NCI-H1092 (cell line): ENCODE measurements at places on chromosomes 3 and 15.

- DNase-seq, result no peak
These were observed 856.1 kb downstream of the SI start for GRCh38 chr3:164222197-164222596.

- DNase-seq, result no peak
These were observed 64.4 kb upstream of the PPARG start for GRCh38 chr3:12224181-12225147.

- DNase-seq, result no peak
These were observed 58.5 kb upstream of the FAM174B start for GRCh38 chr15:92714077-92714476.

DNA sequence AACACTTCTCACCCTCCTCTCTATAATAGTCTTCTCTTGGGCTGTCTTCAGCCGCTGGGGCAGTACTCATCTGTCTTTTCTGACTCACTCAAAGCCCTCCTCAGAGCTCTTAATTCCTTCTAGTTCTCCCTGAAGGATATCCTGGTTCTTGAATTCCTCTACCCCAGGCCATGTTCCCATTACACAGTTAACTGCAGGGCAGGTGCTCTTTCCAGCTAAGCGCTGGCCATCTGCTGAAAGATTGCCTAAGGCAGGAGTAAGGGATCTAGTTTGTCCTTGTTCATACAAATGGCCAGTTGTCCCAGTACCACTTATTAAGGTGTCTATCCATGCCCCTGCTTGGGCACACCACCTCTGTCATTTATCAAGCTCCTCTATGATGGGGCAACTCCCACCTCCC is 10.2 kb upstream of the SPG11 start:
- DNase-seq, result no peak

DNA sequence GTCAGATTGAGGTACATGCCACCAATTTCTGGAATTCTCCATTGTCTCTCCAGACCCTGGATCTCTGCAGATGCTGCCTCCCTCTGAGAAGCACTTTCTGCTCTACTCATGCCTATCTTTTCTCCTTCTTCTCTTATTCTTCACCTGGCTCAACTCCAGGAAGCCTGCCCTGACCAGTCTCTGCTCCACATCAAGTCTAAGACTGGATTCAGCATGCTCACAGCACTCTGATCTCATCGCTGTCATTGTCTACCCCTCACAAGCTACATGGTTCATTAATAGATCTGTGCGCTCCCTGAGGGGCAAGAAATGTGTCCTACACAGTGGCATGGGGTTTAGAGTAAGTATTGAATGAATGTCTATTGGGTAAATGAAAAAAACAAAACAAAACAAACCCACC is 38.7 kb downstream of the CCR4 start:
- no peak for DNase-seq

- DNase-seq, result no peak
These were observed 81.9 kb downstream of the EBLN2 start for GRCh38 chr3:73143401-73143800.

GRCh38 chr15:67784090-67784781 is 41.1 kb upstream of the SKOR1 start:
- DNase-seq, result no peak

DNA sequence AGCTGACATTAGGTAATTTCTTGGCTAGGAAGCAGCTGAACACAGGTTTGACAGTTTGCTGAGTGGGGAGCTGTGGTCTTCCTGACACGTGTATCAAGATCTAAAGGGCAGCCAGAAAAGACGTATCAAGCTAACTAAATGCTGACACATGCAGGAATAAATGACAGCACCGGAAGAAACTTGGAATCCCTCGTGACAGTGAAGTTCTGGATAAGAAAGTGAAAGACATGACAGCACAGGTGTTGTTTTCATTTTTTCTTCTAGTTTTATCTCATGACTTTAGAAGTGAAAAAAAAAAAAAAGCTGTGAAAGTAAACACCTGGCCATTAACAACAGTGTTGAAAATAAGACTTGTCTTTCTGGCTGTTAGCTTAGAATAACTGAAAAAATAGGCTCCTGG is 48.7 kb downstream of the FGF7 start:
- no peak for DNase-seq

DNA sequence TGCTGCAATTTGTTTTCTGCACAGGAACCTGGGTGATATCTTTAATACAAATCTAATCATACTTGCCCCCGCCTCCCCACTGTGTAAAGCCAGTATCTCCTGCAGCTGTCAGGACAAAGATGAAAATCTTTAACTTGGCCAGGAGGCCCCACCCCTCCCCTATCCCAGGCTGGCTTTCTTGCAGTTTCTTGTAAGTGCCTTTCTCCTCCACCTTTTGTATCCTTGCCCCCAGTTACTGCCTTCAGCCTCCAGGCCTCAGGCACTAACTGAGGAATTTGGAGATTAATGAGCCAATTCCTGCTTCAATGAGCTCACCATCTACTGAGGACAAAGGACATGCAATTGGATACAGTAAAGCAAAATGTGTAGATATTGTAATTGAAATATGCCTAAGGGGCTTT is 6.5 kb downstream of the GCSAM start:
- no peak for DNase-seq

DNA sequence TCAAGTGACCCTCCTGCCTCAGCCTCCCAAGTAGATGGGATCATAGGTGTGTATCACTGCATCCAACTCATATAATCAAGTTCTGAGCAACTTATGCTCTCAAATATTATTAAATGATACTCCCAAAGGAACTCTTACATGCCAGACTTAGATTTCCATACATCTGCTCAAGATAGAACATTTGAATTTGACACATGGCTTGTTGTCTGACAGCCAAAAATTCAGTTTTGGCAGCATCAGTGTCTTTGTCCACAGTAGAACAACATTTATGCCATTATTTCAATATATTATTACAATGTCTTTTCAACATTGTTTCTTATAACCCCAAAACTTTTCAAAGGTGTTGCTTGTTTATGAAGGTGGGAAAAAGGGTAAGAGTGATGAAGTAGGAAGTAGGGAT is 116.2 kb downstream of the SUCNR1 start:
- no peak for DNase-seq
